NCI-H2029 (cell line): ENCODE measurements at places on chromosomes 2 and 18.

- DNase-seq: no peak
Measured at GRCh38 chr2:62217421-62217820, 21.5 kb downstream of the B3GNT2 start.

GRCh38 chr18:45785134-45785533 lies 40.3 kb upstream of the SIGLEC15 start:
- DNase-seq: no peak

DNA sequence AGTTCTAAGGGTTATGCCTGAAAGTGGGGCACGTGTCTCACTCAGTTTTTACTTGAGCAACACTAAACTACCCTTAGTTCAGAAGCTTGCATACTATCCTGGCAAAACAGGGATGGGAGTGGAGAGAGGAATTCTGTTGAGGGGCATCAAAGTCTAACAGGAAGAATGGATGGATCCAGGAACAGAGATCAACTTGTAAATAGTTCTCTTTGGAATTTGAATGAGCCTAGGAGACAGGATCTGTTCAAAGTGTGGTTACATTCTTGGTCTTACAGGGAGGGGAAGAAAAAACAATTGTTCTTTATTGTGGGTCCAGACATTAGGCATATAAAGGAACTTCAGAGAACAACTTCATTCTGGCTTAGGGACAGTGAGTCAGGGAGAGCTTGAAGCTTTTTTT lies 560.2 kb downstream of the CNTNAP5 start:
- DNase-seq: no peak

- no peak for DNase-seq
Measured at GRCh38 chr2:112606547-112606946, 22.1 kb downstream of the CHCHD5 start.

GRCh38 chr2:182248362-182248761 lies 178.5 kb downstream of the PDE1A start:
- DNase-seq: no peak

DNA sequence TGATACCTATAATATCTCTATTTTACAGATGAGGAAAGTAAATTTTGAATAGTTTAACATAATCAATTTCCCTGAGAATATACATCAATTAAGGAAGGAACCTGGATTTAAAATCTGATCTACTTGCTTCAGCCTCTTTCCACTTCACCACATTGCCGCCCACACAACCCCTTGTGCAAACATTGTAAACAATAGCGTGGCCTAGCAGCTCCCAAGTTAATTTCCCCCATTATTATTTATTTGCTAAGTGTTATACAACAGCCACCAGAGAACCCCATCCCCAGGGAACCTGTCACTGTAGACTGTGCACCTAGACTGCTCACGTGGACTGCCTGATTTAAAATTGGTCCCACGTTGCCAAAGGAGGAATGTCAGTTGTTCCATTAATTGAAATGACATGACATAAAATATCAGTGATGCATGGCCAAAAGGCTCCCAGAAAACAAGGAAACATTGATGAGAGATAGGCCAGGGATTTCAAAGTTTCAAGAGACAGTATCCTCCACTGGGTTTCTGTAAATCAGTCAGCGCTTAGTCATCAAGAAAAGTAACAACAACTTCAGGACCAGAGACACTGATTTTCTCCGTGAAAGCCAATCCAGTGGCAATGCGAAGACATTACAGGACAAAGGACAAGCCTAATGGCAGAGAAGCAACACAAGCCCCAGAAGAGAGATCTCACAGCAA lies 41.3 kb downstream of the SCG2 start:
- DNase-seq: no peak

- peak; percentile 35 for DNase-seq
Measured at GRCh38 chr2:67561457-67561965, 164.4 kb downstream of the ETAA1 start.
